ENCODE measurements at places on chromosomes 13 and 19. TPM values are rescaled to one million over a fixed set of nuclear protein-coding genes. Genes with fewer than 3 reads are reported as not detected.

The RFX1 gene
- total RNA-seq, result 3.5 TPM

The ADAMTS10 gene
- 2.2 TPM for total RNA-seq

The C19orf53 gene
- total RNA-seq, result 67.7 TPM

The PTGER1 gene
- total RNA-seq, result 0.31 TPM

The ATP8B3 gene
- 1.7 TPM for total RNA-seq

The ELSPBP1 gene
- not detected for total RNA-seq

The CAMSAP3 gene
- total RNA-seq, result under 0.01 TPM

The SSC5D gene
- 0.67 TPM for total RNA-seq

The KLK8 gene
- total RNA-seq, result not detected

The GNG7 gene
- total RNA-seq, result 2.9 TPM

The ZNF682 gene
- 2.9 TPM for total RNA-seq

The HCST gene
- 1.1 TPM for total RNA-seq

The ABHD17A gene
- total RNA-seq, result 80.5 TPM

The KLK14 gene
- 0.33 TPM for total RNA-seq

The ANGPTL8 gene
- total RNA-seq, result not detected

The SOHLH2 gene
- total RNA-seq, result 0.31 TPM

The OR10H1 gene
- not detected for total RNA-seq

The HCN2 gene
- 0.67 TPM for total RNA-seq

The PGLYRP1 gene
- total RNA-seq, result not detected

The POU4F1 gene
- total RNA-seq, result not detected

The CGB7 gene
- total RNA-seq, result 0.34 TPM

The FCER2 gene
- total RNA-seq, result not detected

The CTXN1 gene
- total RNA-seq, result 0.62 TPM

The LRRC63 gene
- total RNA-seq, result 1.5 TPM

The ZNF432 gene
- 4.0 TPM for total RNA-seq

The SEMA6B gene
- total RNA-seq, result 0.33 TPM

The CDKN2D gene
- 8.4 TPM for total RNA-seq

The SNRPD2 gene
- total RNA-seq, result 193 TPM

The FSD1 gene
- total RNA-seq, result 2.2 TPM

The PABPC3 gene
- total RNA-seq, result under 0.01 TPM

The FGF9 gene
- total RNA-seq, result not detected

The TMC4 gene
- total RNA-seq, result 0.36 TPM

The PSG1 gene
- total RNA-seq, result not detected
